Stimulated activated naive CD4-positive, alpha-beta T cell (primary cell): ENCODE measurements at places on chromosomes 7 and 10.

GRCh38 chr7:1644341-1645070, 25.6 kb upstream of the ELFN1 start:
- DNase-seq, result no peak

GRCh38 chr7:88042803-88043202, 108.8 kb downstream of the ADAM22 start:
- DNase-seq, result no peak

DNA sequence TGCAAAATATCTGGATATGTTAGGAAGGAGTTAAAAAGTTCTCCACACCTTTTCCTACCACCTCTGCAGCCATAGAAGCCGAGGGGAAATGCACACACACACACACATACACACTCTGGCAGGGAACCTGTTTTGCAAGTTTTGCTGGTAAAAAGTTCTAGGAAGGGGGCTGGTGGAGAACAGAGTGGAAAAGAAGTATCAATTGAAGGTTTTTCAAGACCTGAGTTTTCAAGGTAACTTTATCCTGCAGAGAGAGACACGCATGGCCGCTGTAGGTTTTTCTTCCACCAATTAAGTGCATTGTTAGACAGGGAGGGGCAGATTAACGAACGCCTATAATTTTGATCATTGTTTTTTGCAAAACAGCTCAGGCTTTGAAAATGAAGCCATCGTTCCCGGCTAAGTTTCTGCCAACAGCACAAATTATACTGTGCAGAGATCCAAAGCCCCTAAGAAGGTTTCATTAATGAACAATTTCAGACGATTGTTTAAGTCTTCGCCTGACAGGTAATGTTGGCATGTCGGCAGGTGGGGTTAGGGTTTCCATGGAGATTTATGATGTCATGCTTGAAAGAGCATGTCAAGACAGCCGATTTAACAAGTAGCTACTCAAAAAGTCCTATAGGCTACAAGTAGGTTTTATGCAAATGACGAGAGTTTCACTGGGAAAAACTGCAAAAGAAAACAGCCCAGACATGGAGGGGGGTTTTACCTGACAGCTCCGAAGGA, 29.7 kb downstream of the KIAA1217 start:
- no peak for DNase-seq

DNA sequence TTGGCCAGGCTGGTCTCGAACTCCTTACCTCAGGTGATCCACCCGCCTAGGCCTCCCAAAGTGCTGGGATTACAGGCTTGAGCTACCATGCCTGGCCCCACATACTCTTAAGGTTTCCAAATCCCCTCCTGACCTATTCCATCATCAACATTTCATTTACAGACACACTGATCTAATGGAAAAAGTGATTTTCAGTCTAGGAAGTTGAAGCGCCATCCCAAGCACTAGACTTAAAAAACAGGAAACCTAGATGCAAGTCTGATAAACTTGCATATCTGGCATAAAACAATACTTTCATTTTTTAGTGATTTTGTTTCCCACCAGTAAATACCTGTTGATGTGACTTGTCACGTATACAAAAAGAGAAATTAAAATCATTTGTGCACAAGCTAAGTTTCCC, 44.0 kb downstream of the DNMBP start:
- no peak for DNase-seq

- DNase-seq, result peak; percentile 89
Observed at GRCh38 chr10:133307776-133308420, 774 bp downstream of the TUBGCP2 start.

DNA sequence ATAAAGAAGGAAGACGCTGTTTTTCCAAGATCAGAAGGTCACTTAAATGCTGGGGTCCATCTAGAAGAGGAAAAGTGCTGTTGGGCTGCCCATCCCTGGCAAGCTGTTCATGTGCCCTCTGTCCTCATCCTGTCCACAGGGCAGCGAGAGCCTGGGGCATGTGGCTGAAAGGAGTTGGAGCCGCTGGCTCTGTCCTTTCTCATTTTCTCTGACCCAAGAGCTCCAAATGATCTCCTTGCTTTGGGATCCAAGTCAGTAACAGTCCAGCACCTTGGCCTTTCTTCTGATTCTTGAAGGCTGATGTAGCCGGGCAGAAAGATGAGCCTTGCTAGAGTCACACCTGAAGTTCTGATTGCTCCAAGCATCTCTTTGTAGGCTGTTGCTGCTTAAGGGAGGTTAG, 44.4 kb downstream of the SPDYE5 start:
- no peak for DNase-seq

DNA sequence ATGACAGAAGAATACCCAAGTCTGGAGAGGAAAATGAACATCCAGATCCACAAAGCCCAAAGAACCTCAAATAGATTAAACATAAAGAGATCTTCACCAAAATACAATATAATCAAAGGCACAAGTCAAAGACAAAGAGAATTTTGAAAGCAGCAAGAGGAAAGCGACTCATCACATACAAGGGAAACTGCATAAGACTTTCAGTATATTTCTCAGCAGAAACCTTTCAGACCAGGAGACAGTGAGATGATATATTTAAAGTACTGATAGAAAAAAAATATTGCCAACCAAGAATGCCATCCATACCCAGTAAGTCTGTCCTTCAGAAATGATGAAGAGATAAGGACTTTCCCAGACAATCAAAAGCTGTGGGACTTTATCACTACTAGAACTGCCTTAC, 81.5 kb upstream of the GALNT17 start:
- DNase-seq, result no peak

- no peak for DNase-seq
Observed at GRCh38 chr7:51060536-51060935, 256.1 kb downstream of the COBL start.

GRCh38 chr7:139367438-139368155, 7.9 kb downstream of the LUC7L2 start:
- no peak for DNase-seq

DNA sequence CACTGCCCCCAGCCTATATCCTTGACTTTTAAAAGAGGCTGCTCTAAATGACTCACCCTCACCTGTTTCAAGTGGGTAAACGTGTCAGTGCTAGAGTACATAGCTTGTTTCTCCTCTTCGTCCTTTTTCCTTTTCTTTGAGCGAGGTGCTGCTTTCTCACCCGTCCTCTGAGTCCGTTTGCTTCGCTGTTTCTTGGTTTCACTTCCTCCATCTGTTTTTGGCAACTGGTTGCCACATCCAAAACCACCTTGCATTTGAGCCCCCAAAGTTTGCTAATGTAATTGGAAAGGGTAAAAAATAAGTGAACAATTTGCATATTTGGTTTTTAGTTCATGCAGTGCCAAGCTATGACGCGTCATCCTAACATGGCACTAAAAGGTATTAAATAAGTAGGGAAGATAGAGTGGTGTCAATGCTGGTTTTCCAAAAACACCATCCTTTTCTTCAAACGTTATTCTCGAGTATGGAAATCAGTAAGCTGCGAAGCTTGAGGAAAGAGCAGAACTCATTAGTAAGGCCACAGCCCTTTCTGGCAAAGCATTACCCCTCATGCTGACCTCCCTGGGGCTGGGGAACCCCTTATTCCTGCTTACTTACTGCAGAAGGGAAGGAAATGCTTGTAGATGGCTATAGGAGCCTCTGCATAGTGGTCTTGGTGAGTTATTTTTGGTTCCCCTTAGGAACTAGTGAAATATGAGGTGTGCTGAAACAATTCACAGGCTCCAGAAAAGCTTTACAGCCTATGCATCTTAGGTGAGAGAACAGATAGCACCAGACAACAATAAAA, 133.5 kb downstream of the GALNT11 start:
- DNase-seq, result no peak

GRCh38 chr10:95572131-95572820, 11.1 kb upstream of the SORBS1 start:
- DNase-seq, result no peak

DNA sequence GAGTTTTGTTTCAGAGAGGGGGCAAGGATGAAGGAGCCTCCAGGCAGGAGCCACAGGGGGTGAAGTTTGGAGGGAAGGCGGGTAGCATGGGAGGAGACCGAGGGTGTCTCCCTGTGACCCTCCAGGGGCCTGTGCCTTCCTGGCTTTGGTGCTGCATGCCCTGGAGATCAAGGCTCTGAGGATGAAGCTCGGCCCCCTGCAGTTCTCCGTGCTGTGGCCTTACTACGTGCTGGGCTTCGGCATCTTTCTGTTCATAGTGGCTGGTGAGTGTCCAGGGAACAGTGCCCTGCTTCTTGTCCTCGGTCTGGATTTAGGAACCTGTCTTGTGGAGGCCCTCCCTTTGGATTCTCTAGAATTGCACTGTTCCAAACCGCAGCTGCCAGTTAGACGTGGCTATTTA, 9.2 kb upstream of the ZSCAN25 start:
- DNase-seq, result no peak

- DNase-seq, result no peak
Observed at GRCh38 chr10:30055226-30055662, 4.1 kb downstream of the JCAD start.

DNA sequence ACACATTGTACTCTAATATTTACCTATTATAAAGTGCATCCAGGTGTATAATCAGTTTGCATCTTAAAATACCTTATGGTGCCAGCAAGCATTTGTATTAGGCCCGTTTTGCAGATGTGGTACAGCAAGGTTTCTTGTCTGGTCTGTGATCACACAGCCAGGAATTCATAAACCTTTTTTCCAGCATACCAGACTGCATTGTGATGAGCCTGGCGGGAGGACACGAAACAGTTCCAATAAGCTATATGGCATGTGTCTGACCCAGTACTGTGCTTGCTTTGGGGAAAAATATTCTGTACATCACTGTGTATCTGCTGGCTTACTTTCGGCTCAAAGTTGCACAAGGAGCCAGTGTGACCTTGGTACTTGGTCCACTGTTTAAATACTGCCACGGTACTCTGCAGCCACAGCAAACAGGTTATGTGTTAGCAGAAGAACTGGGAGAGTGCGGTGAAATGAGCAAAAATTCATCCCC, 36.3 kb downstream of the CHN2 start:
- no peak for DNase-seq

GRCh38 chr10:28910956-28911355, 233.6 kb downstream of the BAMBI start:
- no peak for DNase-seq

GRCh38 chr7:25669961-25670841, 441.9 kb upstream of the NPVF start:
- DNase-seq, result no peak

GRCh38 chr7:43193893-43194292, 81.4 kb downstream of the HECW1 start:
- no peak for DNase-seq
